H1 (cell line): ENCODE measurements at places on chromosomes 2 and 18. TPM values are rescaled to one million over a fixed set of nuclear protein-coding genes. Genes with fewer than 3 reads are reported as not detected.

GRCh38 chr2:212940816-212941215, 210.6 kb downstream of the IKZF2 start:
- DNase-seq: peak; percentile 72

DNA sequence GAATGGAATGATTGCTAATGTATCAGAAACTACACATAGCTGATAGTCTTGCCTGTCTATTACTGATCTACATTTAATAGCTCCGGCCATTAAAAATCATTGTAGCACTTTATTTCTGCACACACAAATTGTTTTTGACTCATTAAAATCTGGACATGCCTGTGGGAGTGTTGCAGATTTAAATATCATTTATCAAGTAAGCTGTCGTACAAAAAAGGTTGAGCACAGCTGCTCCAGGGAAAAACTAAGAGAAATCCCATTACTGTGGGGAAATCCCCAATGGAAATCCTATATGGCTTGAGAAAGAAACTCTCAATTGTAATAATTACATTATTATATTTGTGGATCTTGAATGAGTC, 99.6 kb upstream of the CERS6 start:
- DNase-seq: no peak

- DNase-seq: no peak
Measured at GRCh38 chr2:85135660-85135914, 2.4 kb downstream of the TCF7L1 start.

DNA sequence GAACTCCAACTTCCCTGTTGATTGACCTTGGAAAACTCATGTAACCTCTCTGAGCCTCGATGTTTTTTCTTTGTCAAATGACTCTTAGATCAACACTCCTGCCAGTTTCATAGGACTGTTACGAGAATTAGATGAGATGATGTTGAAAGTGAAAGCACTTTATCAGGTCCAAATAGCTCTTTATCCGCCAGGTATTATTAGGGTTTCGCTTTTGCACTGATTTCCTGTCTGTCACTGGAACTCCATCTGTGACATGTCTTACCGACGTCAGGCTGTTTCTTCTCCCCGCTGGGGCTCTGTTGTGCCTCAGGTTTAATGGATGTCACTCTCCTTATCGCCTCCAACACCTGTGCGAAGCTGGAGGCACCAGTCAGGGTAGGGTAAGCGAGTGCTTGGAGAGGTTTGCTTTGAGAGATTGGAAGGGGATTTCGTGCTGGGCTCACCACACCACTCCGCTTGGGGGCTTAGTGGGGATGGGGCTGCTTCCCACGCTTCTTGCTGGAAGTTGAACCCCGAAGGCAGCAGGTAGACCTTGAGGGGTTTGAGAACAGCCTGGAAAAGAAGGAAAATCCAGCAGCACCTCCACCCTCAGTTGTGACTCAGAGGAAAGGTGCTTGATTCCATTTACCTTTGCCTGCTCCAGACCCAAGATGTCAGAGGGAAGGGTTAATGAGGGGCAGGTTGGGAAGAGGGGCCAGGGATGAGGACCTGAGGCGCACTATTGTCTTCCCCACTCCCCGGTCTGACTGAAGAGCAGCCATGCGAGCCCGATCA, 4.3 kb downstream of the GAD1 start:
- peak; percentile 59 for DNase-seq

GLS gene
- 81.8 and 89.8 TPM in 2 replicates for total RNA-seq

GRCh38 chr2:15670469-15670868, 78.8 kb downstream of the DDX1 start:
- no peak for DNase-seq

GPC1 gene
- total RNA-seq: 28.3 and 31.9 TPM in 2 replicates

DNA sequence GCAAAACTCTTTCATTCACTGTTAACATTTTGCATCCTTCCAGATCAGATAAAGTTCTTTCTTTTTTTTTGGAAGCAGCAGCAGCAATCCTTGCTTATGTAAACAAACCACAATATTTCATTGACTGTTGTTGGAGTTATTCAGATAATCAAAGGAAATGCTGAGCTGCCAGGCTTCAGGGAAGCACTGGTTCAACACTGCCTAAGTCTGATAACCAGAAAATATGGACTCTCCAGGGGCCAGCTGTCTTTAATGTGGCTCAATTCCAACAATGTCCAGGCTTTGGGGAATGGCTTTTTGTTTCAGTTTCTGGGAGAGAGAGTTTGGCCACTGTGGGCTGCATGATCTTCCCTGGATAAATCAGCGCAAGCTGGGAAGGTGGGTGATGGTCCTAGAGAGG, 354.3 kb downstream of the AKAIN1 start:
- no peak for DNase-seq

HRH4 gene
- not detected in 2 replicates for total RNA-seq

DNA sequence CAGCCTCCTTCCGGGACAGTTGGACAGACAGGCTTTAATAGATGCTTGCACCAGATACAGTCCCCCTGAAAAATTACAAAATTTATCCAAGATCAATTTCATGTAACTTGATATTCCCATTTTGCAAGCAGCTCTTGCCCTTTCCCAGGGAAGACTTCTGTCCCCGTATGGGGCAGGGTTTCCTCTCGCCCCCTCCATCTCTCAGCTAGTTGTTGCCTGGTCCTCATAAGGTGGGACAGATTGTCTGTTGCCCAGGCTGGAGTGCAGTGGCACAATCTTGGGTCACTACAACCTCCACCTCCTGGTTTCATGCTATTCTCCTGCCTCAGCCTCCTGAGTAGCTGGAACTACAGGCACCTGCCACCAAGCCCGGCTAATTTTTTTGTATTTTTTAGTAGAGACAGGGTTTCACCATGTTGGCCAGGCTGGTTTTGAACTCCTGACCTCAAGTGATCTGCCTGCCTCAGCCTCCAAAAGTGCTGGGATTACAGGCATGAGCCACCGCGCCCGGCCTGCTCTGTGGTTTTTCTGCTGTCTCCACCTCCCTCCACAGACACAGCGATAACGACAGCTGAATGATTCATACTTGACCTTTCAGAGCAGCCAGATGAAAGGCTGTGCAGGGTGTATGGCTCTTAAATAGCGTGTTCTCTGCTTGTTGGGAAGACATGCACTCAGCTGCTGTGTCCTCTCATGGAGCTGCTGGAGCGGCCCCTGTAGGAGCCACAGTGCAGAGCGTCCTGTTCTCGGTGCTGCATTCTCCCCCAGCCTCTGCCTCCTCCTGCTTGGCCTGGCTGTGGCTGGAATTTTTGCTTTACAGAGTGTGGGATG, 61.4 kb downstream of the TTC39C start:
- DNase-seq: peak; percentile 59

DNA sequence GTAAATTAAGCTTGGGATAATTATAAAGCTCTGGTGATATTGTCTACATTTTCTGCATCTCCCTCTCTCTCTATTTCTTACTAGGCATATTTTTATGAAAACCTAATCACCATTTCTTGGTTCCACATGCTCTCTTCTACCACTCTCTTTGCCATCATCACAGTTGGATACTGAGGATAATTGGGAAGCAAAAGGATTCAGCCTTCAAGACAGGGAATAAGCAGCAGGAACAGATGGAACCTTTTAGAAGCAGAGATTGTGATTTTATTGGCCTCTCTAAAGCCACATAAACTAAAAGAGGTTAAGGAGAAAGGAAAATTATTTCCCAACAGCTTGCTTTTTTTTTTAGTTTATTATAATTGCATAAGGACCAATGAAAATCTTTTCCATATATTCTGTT, 226.3 kb upstream of the SPHKAP start:
- no peak for DNase-seq

- no peak for DNase-seq
Measured at GRCh38 chr2:89845532-89845931, 1154.1 kb downstream of the RPIA start.

SCN9A gene
- 6.1 and 6.2 TPM in 2 replicates for total RNA-seq

GRCh38 chr2:161177969-161178368, 17.7 kb downstream of the TANK start:
- no peak for DNase-seq

SERPINB3 gene
- 0.17 TPM in 1 of 2 replicates, not detected in the other for total RNA-seq

DNA sequence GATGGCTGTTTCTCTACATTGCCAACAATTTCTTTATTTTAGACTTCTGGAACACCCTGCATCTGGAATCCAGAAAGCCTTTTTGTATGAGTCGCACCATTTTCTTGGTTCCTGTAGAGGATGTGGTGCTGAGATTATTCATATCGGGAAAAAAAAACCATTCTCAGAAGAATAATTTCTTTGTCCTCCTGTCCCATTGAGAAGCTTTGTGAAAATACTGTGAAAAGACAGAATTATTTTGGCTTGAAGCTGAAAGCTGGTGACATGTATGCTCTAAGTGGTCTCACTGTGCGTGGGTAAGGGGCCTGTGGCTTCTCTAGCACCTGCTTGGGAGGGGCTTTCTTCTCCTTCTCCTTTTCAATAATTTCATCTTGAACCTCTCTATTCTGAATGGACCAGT, 138.4 kb downstream of the FAM210A start:
- no peak for DNase-seq

- DNase-seq: no peak
Measured at GRCh38 chr18:79216176-79216575, 147.0 kb downstream of the ATP9B start.

- DNase-seq: peak; percentile 56
Measured at GRCh38 chr2:42974721-42975717, 182.6 kb upstream of the HAAO start.

CD207 gene
- total RNA-seq: not detected in 2 replicates

GRCh38 chr18:12253663-12254135, 462 bp upstream of the CIDEA start:
- peak; percentile 64 for DNase-seq

LIPG gene
- 9.8 and 11.8 TPM in 2 replicates for total RNA-seq

DNA sequence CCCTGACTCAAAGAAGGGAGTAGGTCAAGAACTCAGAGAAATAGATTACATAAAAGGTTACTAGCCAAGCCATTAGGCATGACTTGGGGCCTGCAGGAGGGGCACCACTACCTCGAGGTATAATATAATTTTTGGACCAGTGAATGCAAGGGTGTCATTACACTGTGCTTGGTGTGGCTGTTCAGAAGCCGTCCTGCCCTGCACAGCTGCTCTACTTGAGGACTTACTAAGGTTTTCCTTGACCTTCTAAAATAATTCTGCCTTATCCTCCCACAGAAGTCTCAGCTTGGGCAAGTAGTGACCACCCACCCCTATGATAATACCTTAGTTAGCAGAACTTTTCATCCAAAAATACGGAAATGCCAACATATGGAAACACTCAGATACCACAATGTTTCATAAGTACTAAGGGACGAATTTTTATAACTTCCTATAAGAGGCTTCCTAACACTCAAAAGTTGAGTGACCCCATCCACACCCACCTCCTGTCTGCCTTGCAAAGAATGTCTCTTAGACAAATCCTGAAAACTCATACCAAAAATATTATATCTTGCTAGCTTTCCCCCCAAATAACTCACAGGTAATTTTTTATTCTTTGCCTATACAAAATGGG, 17.7 kb upstream of the ATG16L1 start:
- no peak for DNase-seq

GRCh38 chr2:139686205-139686604, 906.0 kb upstream of the NXPH2 start:
- DNase-seq: no peak

DNA sequence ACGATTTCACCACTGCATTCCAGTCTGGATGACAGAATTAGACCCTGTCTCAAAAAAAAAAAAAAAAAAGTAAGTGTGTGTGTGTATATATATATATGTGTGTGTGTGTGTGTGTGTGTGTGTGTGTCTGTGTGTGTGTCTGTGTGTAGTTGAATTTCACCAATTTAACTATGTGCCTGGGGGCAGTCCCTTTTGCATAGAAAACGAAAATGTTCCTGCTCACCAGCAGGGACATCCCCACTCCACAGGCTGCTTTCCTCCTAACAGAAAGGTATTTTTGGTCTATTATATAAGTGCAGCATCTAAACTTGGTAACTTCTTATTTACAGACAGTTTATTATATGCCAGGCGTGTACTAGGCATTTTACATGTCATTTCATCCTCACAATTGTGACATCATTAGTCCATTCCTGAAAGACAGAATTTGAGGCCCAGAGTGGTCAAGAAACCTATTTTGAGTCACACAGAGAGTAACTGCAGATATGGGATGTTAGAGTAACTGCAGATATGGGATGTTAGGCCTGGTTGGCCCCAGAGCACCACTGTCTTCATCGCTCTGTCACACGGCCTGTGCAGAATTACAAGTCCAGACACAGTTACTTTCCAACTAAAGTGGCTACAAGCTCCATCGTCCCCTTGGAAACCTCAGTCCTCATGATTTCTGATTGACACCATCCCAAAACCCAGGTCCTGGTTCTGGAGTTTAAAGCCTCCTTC, 9.3 kb upstream of the TTL start:
- DNase-seq: no peak

DNA sequence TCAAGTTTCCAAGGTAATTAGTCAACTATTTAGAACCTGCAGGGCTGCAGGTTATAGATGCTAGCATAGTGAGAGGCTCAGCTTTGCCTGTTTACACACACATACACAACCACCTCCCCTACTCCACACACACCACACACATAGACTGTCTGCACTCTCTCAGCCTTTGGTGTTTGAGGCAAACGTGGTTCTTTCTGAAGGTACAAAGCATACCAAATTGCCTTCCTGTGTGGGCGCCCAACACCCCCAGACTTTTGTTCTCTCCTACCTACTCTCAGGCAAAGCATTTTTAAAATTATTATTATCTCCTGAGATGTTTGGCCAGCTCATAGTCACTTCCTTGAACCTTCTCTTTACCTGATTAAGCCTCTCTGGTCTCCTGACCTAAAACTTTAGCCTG, 44.9 kb downstream of the MYO3B start:
- no peak for DNase-seq

OTOF gene
- total RNA-seq: not detected in 2 replicates
